Lung microvascular endothelial cell (primary cell): ENCODE measurements at places on chromosomes 16 and 17. TPM values are rescaled to one million over a fixed set of nuclear protein-coding genes. Genes with fewer than 3 reads are reported as not detected.
A peak's percentile ranks its signal among the peaks of the same experiment; 100 is the strongest.

Gene OR3A1
- total RNA-seq = not detected in 2 replicates

Gene TAC4
- total RNA-seq = not detected in 2 replicates

Gene SEPTIN12
- not detected in 2 replicates for total RNA-seq

Gene OTOA
- under 0.01 TPM in 1 of 2 replicates, not detected in the other for total RNA-seq

Gene SULT1A2
- not detected in 2 replicates for total RNA-seq

Gene SLC5A10
- not detected in 2 replicates for total RNA-seq

Gene CACNG5
- total RNA-seq = not detected in 2 replicates

Gene ACSM2A
- total RNA-seq = under 0.01 TPM in 2 replicates

Gene GALR2
- under 0.01 and 0.20 TPM in 2 replicates for total RNA-seq

Gene IL34
- 2.0 and 2.8 TPM in 2 replicates for total RNA-seq

Gene GRB7
- total RNA-seq = under 0.01 and 0.22 TPM in 2 replicates

GRCh38 chr17:67119102-67119501 is 74.7 kb downstream of the CACNG1 start:
- DNase-seq = no peak

DNA sequence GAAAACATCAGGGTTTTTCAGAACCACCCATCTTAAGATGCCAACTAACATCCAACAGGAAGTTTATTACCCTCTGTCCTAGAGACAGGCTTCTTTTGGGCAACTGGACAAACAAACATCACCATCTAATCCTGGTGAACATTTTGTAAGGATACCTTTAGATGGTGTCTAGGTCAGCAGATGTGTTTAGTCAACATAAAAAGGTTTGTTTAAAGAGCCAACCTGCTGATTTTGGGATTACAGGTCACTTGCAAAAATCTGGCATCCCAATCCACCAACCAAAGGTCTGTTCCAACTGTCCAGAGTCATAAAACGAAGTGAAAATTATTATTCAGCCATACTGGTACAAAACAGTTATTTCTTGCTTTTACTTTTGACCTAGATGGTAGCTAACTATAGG is 145.2 kb upstream of the C17orf78 start:
- no peak for DNase-seq

DNA sequence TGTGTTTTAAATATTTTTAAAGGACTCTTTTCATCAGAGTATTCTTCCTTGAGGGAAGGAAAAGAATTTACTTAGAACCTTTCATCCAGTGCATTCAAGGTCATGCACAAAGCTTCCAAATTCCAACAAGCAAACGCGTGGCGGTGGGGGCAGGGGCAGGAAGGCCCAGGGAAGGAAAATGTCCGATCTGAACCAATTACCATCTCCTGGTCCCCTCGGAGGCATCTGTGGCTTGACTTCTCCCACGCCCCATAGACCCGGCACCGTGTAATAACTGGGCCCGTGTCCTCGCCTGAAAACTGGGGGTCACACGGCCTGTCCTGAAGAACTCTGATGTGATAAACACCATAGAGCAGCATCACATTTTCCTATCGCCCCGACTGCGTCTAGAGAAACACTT is 18.3 kb downstream of the MEAK7 start:
- no peak for DNase-seq

GRCh38 chr16:47877166-47877565 is 278.6 kb downstream of the ABCC12 start:
- no peak for DNase-seq

GRCh38 chr16:20049831-20050230 is 23.9 kb downstream of the GPR139 start:
- no peak for DNase-seq

- DNase-seq = peak; percentile 41
These were observed 577 bp downstream of the TTC19 start for GRCh38 chr17:15999974-16000827.

GRCh38 chr16:79988089-79988488 is 387.6 kb upstream of the MAF start:
- no peak for DNase-seq

DNA sequence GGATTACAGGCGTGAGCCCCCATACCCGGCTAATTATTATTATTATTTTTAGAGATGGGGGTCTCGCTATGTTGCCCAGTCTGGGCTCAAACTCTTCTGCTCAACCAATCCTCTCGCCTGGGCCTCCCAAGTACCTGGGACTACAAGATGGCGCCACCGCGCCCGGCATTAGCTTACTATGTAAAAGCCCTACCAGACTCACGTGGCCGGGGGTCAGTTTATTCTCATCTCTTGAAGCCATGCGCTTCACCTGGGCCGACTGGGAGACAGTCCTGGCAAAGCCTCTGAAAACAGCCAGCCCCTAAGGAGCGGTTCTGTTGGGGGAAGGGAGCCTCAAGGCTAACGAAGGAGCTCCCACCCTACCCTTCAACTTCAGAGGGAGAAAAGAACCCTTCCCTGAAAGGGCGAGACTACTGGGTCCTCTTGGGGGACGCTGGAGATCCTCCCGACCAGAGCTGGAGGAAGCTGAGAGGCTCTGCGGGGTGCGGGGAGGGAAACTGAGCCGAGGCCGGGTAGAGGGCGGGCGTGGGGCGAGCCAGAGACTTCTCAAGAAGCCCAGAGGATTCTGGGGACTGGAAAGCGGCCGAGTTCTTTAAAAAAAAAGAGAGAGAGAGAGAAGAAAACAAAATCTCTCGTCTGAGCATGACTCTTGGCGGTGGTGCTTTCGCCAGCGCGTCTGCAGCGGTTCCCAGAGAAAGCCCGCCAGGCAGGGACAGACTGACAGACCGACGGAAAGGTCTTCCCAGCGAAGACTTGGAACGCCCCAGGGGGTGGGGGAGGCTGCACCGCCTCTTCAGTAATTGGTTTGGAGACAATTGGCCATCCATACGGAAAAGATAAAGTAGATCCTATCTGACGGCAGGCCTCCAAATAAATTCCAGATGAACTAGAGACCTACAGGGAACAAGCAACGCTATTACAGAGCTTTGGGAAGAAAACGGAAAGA is 5.6 kb upstream of the TUBG2 start:
- DNase-seq = peak; percentile 31

DNA sequence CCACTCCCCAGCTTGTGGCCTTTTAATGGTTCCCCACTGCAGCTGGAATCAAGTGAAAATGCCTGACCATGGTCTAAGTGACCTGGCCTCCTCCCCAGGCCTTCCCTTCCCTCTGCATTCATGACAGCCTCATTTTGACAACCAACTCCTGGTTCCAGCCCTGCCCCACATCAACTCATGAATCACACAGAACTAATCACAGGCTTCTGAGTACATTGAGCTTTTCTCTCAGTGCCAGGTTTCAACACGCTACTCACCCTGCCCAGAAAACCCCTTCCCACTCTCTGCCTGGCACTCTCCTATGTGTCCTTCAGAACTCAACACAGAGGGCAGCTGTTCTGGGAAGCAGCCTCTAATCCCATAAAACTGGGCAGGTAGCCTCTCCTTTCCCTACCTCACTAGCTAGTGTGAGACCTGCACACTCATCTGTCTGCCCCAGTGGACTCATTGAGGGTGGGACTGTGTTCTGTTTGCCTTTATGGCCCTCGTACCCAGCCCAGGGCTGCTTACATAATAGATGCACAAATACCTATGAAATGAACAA is 313.6 kb downstream of the GRIN2A start:
- DNase-seq = no peak

GRCh38 chr16:749010-749409 is 8.2 kb upstream of the CIAO3 start:
- DNase-seq = no peak

DNA sequence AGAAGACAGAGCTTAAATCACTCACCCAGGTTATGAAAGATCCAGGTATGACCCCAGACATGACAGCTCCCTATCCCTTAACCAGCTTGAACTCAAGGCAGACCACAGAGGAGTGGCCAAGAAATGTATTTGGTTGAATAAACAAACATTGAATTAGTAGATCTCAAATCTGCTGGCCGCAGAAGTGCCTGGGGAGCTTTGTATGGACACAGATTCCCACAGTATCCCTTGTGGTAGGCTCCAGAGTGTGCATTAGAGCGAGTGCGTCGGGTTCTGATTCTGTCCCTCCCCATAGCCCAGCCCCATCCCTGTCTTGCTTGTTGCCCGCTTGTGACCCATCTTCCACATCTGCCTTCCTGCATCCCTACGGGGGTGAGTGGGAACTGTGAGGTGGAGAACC is 118.8 kb upstream of the FOXF1 start:
- no peak for DNase-seq

GRCh38 chr17:49280061-49280460 is 49.5 kb upstream of the PHOSPHO1 start:
- no peak for DNase-seq

- DNase-seq = no peak
These were observed 109.6 kb downstream of the SSH2 start for GRCh38 chr17:29820425-29820824.

DNA sequence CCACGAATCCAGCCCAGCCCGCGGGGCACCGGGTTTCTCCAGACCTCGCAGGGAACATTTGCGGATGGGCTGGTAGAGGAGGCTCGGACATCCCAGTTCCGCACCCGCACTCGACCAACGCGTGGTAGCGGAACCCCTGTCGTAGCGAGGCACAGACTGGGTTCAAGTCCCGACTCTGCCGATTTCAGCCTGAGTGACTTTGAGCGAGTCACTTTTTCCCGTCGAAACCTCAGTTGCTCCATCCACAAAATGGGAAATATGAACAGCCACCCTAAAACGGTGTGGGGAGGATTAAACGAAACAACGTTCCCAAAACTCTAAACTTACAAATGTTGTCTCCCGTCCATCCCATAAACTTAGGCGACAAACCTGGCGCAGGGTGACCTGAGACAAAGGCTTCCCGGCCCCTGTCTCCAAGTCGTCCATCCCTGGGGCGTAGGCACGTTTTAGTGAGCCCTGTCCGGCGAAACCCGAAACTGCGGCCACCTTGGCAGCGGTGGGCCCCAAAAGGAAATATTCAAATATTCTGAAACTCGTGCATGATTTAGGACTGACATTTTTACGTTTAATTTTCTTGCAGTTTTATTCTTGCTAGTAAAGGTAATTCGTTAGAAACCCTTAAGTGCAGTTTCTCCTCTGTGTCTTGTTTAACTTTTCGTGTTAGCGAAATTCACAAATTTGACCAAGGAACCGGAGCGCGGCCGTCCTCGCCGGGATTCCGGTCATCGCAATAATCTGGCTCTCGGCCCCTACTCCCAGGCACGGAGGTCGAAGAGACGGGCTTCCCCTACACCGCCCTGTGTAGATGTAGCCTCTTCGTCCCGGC is 1.9 kb upstream of the MLLT6 start:
- DNase-seq = no peak

DNA sequence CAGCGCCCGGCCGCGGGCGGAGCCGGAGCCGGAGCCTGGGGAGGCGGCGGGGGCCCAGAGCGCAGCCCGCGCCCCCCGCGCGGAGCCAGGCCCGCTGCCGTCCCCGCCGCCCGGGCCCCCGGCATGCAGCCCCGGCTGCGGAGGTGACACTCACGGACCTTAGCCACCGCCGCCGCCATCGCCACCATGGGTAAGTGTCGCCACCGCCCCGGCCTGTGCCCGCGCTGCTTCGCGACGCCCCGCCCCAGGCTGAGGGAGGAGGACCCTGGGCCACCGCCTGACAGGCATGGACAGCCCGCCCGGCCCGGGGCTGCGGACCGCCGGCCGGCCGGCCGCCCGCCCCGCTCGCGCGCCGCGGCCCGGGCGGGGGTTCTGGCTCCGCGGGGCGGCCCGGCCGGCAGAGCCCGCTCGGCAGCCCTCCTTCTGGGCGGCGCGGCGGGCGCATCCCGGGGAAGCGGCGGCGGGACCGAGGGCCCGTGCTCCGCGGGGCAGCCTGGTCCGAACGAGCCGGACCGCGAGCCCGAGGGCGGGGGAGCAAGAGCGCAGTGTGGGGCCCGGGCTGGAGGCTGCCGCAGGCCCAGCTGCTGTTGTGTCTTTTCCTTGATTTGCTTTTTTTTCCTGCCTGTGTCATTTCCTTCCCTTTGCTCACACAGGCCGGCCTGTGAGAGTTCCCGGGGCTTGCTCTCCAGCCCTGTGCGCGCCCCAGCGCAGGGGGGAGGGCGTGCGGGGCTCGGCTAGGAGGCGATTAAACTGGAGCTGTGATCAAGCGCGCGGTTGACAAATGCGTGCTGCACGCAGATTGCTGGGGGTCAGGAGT is 565 bp downstream of the MAP3K3 start:
- DNase-seq = peak; percentile 92

GRCh38 chr16:53651357-53651756 is 52.3 kb downstream of the RPGRIP1L start:
- no peak for DNase-seq

DNA sequence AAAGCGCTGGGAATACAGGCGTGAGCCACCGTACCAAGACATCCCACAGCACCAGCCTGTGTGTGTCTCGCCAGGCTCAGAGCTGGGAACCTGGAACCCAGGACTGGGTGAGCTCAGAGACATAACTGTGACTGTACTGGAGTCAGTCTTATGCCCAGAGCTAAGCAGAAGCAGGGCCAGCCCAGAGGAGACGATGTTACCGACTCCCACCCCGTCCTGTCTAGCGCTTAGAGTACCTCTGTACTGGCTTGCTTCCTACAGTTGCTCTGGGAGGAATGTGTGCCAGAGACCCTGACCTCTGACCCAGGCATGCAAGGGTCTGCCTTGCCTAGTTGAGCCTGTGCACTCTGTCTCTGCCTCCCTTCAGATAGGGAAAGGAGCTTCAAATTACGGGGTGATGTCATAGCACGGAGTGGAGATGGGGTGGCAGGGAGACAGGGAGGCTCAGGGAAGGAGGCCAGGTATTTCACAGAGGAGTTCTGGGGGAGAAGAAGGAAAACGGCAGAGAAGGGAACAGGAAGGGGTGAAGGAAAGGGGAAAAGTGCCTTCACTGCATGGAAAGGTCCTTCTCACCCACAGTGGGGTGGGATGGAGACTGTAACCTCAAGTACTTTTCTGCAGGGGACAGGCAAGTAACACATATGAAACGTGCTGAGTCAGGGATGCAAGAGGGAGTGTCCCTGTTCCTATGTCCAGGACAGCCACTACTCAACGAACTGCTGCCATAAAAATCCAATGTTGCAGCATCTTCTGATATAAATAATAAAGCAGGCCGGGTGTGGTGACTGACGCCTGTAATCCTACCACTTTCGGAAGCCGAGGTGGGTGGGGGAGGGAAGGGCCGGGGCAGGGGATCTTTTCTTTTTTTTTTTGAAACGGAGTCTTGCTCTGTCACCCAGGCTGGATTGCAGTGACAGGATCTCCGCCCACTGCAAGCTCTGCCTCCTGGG is 5.8 kb upstream of the ARMC5 start:
- no peak for DNase-seq

GRCh38 chr16:80148826-80149225 is 392.0 kb upstream of the DYNLRB2 start:
- DNase-seq = no peak

GRCh38 chr16:80557037-80557436 is 16.2 kb downstream of the DYNLRB2 start:
- no peak for DNase-seq

- no peak for DNase-seq
These were observed 1.9 kb downstream of the DNAH17 start for GRCh38 chr17:78575340-78575739.

DNA sequence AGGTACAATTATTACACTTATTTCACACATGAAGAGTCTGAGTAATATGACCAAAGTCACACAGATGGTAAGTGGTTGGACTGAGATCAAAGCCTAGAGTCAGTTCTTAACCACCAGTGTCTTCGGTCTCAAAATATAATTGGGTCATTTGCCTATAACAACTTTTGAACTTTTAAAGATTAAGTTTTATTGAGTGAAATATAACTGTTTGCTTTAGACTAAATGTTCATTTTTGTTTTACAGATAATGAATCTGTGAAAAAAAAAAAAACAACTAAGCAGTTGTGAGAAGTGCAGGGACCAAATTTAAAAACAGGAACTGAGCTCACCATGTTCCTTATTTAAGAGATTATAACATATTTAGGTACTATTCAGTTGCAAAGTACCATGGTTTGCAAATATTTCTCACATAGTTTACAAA is 150.1 kb downstream of the ITFG1 start:
- no peak for DNase-seq
